Adipocyte (in vitro differentiated cells): ENCODE measurements at places on chromosomes 7 and 10.

GRCh38 chr7:157979636-157980340, 607.8 kb downstream of the PTPRN2 start:
- no peak for DNase-seq

DNA sequence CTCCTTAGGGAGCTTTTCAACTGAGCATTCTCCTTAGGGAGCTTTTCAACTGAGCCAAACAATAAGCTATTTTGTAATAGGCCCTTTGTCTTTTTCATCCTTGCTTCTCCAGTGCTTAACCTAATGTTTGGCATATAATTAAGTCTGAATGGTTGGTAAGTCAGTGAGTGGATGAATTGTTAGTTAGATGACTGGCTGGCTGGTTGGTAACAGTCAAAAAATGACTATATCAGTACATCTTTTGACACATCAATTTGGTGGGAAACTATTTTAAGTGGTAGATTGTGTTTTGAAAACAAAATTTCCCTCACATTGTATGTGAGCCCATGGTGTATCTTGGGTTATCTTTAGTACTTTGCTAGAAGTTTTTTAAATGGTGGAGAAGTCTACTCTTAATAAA, 16.4 kb downstream of the ING3 start:
- no peak for DNase-seq

- no peak for DNase-seq
Observed at GRCh38 chr10:78584266-78584665, 484.5 kb upstream of the ZMIZ1 start.

GRCh38 chr10:11331726-11332125, 279.7 kb downstream of the USP6NL start:
- DNase-seq = no peak

DNA sequence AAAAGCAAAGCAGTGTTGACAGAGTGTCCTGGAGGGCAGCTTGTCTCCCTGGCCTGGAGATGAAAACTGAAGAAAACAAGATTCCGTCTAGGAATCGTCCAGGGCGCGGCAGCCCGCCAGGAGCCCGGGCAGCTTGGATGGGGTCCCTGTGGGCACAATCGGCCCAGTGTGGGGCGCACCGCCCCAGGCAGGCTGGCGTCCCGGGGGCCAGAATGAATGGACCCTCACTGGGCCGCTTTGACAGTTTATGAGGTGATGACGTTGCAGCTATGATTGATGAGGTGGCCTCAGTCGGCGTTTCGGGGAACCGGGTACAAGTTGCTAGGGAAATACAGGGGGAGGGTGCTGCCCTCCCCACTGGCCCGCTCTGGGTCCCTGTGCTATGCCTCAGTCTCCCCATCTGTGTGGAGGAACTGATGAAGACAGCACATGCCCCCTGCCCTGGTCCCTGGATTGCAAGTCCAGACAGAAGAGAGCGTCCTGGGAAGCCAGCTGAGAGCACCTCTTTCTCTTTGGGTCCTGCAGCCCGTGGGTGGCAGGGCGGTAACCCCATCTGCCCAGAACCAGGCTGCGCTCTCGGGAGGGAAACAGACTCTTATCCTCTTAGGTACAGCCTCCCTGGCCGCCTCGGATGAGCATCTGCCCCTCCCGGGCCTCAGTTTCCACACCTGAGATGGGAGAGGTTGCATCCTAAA, 131.3 kb downstream of the LHPP start:
- no peak for DNase-seq

- peak; percentile 73 for DNase-seq
Observed at GRCh38 chr7:82331234-82331633, 112.3 kb downstream of the CACNA2D1 start.

DNA sequence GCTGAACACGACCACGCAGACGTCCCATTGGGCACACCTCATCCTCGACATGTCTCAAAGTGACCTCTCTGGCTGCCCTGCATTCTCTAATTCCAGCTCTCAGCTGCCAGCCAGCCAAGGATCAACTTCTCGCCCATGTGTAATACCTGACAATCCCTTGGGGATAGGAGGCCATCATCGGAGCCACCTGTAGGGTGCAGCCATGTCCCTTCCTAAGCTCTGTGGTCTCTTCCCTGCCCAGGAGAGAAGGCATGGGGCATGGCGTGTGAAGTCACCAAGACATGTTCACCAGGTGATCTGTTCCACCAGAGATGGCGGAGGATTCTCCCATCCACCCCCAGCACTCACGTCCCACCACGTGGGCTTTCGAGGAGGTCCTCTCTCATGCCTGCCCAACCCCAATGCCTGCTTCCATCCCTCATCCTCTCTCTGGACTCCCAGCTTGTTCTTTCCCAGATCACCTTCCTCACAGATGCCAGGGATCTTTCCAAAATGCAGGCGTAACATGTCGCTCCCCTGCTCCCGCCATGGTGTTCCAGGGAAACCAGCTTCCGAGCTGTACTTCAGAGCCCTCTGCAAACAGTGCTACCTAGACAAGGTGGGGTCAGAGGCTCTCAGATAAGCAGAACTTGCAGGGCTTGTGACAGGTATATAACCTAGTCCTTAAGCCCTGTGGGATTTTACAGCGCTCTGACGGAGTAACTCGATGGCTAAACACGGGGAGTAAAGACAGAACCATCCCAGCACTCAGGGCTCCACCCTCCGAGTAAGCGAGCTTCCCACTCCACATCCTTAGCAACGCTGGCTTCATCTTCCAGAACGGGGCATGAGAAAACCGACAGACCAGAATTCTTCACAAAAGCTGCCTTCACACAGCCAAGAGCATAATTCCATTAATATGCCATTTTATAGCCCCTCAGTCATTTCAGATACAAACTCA, 41.1 kb downstream of the BRI3 start:
- DNase-seq = no peak

GRCh38 chr10:63221950-63222349, 88.8 kb downstream of the NRBF2 start:
- DNase-seq = no peak

DNA sequence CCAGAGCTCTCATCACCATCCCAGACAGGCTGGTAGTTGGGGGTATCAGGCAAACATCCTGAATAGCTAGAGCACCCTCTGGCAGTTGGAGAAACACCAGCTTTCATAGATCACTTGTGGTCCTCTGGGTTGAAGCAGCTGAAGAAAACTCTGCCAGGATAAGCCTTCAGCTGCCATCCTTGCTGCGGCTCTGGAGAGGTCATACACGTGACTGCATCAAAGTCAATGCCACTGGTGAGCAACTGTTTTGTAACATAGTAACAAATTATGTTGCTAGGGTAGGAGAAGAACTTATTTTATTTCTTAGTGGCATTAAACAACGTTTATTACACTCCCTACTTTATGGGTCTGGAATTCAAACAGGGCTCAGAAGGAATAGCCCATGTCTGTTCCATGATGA, 19.2 kb upstream of the PANK1 start:
- DNase-seq = no peak

DNA sequence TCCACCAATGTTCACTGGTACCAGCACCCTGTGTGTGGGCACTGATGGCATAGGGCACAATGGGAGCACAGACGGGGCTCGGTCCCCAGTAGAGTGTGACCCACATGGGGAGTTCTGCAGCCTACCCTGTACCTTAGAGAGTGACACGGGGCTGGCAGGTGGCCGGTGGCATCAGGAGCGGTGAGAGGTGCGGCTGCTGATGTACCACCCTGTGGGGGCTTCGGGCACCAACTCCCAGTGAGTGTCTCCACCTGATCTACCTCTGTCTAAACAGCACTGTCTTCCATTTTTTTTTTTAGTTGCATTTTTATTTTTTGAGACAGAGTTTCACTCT, 4.1 kb downstream of the JAKMIP3 start:
- no peak for DNase-seq

DNA sequence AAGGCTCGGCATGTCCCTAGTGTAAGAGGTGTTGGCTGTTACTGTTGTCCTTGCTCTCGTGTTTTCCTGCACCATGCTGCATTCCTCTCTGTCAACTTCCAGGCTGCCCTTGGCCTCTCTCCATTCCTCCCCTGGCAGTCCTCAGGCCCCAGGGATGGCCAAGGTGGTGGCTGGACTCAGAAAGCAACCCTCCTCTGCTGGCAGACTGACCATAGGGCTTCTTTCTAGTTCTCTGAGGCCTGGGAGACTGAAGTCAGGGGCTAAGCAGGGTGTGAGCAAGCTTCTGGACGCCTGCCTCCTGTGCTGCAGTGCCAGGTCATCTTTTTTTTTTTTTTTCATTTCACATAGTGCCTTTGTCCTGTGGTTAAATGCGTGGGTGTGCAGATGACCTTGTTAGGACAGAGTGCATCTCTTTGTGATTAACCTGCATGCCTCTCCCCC, 72.0 kb downstream of the GOLGA7B start:
- DNase-seq = no peak

DNA sequence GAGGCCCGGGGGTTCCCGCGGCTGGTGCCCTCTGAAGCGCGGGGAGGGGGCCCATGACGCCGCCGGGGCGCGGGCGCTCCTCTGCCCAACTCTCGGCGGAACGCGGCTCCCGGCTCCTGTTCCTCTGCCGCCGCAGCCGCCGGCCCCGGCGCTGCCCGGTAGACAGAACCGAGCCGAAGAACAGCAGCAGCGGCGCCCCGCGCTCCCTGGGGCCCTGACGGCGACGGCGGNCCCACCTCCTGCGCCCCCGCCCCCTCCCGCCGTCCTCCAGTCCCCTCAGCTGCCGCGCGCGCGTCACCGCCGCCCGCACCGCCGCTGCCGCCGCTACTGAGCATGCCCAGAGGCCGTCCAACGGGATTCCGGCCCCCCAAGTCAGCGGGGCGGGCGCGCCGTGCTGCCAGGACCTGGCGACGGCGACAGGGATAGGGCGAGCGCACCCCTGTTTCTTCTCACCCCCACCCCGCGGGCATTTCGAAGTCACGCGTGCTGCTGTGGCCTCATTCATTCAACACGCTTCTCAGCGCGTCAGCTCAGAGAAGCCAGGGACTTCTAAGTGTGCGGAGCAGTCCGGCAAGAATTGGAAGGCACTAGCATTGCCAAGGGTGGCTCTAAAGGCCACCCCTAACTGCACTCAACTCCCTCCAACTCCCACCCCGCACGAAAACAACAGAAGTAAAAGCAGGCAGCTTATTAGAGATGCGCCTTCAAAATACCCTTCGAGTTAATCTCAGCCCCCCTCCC, at the start of gene IPMK:
Gene IPMK (minus strand): TSS at position 182 of the 741 bp plus-strand sequence. CDS start 283 bp downstream, outside the sequence.
- DNase-seq = peak; percentile 97
